ENCODE measurements at places on chromosomes 6 and 20. TPM values are rescaled to one million over a fixed set of nuclear protein-coding genes. Genes with fewer than 3 reads are reported as not detected.

DNA sequence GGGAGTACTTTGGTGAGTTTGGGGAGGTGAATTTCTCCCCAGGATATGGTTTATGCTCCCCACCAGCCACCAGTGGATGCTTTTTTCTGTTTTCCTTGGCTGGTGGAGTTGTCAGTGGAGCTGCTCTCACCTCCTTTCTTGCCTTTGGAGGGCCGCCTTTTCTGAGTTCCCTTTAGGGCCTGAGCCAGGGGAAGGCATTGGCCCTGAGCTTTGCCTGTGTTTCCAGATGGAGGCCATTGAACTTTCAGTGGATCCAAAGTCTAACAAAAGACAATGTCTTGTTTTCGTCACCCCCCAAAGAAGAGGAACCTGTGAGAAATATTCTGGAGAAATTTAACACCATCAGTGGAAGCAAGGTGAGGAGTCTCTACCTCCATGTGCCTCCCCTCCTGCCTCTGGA, 4.4 kb upstream of the TMEM14A start:
- no peak for DNase-seq

GRCh38 chr6:152008779-152009178, 201.3 kb downstream of the ESR1 start:
- no peak for DNase-seq

The OR2H1 gene
- total RNA-seq: not detected

The THEMIS gene
- not detected for total RNA-seq

The NNAT gene
- total RNA-seq: not detected

- DNase-seq: peak; percentile 18
These were observed 368.5 kb upstream of the EPHA7 start for GRCh38 chr6:93787841-93788240.

The NFKBIL1 gene
- total RNA-seq: 46.9 TPM

GRCh38 chr6:110342759-110343158, 15.4 kb downstream of the METTL24 start:
- DNase-seq: peak; percentile 23

The WDR46 gene
- 146 TPM for total RNA-seq

The HEY2 gene
- total RNA-seq: not detected

The CDK5RAP1 gene
- total RNA-seq: 53.4 TPM

The KCNK16 gene
- total RNA-seq: not detected

- DNase-seq: peak; percentile 52
These were observed 372.8 kb downstream of the BTBD9 start for GRCh38 chr6:38266921-38267354.

The PBOV1 gene
- total RNA-seq: not detected

GRCh38 chr6:52221302-52221701, 23.0 kb downstream of the IL17F start:
- DNase-seq: no peak

The MEP1A gene
- total RNA-seq: not detected

GRCh38 chr20:48531505-48531904, 296.3 kb downstream of the PREX1 start:
- no peak for DNase-seq

The FAM209B gene
- not detected for total RNA-seq

- no peak for DNase-seq
These were observed 214.6 kb upstream of the CNR1 start for GRCh38 chr6:88380618-88381288.

DNA sequence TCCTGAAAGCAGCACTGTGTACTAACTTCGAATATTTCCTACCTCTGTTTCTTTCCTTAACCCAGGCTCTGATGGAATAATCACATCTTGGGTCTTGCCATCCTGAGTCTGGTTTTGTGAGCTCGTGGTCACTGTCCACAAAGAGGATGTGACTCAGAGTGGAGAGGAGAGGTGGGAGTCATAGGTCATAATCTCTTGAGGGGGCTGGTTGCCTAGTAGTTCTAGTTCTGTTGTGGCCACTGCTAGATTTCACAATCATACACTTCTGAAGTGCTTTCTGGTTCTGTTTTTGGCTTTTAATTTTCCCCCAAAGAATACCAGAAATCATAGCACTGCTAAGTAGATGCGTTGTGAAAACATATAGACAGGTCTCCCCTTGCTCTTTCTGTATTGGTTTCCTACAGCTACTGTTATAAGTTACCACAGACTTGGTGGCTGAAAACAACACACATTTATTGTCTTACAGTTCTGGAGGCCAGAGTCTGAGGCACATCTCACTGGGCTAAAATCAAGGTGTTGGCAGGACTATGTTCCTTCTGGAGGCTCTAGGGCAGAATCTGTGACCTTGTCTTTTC, 102.8 kb downstream of the NRSN1 start:
- DNase-seq: no peak

The NCOA7 gene
- 13.4 TPM for total RNA-seq

DNA sequence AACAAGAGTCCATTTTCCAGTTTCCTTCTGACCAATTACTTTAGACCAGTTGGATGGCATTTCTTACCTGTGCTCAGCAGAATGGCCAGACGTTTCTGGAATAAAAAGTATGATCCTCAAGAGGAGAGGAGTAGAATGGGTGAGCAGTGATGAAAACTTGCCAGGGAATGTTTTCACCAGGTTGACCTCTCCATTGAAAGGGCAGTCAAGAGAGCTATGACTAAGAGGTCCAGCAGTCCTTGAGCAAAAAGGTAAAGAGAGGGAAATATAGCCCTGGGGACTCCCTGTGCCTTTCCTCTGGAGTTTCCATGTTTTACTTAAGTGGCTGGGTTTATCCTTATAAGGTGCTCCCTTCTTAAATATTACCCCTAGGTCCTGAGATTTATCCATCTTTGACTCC, 210.9 kb downstream of the TBX18 start:
- no peak for DNase-seq

The CEP162 gene
- total RNA-seq: 2.3 TPM

DNA sequence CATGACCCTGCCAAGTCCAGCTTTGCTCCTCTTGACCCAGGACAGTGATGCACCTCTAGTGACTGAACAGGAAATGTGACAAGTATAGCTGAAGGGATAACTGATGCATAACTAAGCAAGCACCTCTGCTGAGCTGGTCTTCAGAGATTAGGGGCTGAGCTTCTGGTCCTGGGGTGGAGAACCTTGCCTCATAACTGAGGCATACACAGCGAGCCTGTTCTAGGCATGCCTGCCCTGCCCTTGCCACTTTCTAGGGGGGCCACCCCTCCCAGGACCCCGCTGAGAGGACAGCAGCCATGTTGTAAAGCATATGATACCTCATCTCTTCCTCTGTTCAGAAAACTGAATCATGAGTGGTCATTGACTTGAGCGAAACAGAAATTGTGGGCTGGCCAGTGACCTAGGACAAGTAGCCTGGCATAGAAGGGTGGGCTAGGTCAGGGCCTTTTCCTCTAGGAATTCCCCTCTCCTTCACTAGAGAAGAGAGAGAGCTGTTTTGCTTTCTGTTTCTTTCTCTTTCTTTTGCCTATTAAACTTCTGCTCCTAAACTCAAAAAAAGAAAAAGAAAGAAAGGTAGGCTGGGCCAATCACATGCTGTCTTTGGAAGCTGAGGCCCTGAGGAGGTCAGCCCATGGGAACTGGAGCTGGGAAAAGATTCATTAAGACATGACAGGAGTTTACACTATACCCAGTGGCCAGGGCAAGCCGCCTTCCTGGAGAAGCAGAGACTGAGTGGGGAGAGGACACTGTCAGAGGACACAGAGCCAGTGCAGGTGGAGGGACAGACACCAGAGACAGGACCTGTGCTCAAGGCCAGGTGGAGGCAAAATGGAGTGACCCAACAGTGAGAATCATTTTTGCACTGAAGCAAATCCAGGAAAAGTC, 23.1 kb downstream of the ALDH5A1 start:
- no peak for DNase-seq

GRCh38 chr6:13281686-13282085, 46.7 kb downstream of the TBC1D7 start:
- no peak for DNase-seq

DNA sequence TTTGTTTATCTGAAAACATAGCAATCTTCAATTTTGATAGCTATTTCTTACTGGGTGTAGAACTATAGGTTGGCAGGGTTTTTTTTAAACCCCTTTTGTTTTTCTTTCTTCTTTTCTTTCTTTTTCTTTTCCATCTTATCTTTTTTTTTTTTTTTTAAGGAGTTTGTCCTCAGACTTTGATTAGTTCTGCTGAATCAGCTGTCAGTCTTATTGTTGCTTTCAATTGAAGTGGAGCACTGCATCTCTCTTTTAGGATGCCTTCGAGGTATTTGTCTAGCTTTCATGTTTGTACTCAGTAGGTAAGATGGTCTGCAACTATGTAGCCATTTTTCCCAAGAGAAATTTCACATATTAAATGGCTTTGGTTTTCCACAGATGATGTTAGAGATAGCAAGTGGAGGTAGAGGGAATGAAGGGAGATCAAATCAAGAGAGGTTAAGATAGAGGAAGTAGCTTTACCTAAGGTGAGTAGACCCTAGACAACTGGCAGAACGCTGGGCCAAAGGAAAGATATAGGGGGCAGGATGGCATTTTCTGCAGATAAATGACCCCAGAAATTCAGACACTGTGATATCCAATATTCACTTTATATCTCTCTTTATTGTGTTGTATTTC, 137.1 kb downstream of the BCAS1 start:
- no peak for DNase-seq

GRCh38 chr6:147279427-147279826, 75.2 kb downstream of the STXBP5 start:
- no peak for DNase-seq

The CPNE1 gene
- total RNA-seq: 274 TPM

The MUC21 gene
- total RNA-seq: not detected

DNA sequence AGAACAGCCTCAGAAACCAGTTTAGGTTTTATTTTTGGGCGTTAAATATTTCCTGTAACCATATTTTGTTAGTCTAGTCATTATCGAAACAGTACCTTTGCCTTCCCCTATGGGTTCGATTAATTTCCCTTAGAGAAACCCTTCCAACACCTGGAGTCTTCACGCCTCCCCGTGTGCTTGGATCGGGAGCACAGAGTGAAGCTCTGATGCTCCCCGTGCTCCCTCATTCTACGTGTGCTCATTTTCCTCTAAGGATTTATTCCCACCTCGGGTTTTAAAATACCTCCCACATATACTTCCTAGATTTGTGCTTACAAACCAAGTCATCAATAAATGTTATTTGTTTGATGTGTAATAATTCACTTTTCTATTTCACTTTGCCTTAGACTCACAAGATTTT, 142.4 kb downstream of the TTLL2 start:
- no peak for DNase-seq

DNA sequence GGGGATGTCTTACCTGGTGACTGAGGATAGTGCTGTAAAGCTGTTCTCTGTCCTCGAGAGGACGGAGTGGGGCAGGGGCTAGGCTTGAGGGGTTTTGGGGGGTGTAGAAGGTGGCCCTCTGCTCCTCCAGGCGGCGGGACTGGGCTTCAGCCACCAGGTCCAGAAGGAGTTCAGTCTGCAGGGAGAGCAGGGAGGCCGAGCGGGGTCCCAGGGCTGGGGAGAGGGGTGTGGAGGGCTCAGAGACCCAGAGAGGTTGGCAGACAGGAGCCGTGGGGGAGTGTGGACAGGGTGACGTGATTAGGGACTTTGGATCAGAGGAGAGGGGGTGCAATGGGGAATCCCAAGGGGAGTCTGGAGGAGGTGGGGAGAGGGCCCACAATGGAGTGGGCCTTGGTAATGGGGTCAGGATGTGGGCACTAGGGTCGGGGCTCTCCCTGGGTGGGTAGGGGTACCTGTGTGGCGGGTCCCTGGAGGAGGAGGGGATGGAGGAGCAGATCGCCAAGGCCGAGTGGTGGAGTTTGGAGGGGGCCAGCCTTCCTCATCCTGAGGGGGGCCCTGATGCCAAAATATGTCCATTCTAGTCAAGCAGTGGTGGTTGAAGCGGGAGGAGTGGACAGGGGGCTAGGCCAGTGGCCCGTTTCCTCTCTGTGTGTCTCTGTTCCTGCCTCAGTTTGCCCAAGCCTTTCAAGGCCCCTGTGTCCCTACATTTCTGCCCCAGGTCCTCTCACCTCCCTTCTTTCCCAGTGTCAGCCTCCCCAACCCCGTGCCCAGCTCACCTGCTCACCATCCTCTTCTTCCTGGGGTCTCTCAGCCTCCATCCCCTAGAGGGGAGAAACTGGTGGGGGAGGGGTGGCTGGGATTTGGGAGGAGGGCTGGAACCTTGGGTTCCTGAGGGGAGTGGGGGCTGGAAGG, 491 bp downstream of the GPSM3 start:
- DNase-seq: no peak

The UNC93A gene
- not detected for total RNA-seq

DNA sequence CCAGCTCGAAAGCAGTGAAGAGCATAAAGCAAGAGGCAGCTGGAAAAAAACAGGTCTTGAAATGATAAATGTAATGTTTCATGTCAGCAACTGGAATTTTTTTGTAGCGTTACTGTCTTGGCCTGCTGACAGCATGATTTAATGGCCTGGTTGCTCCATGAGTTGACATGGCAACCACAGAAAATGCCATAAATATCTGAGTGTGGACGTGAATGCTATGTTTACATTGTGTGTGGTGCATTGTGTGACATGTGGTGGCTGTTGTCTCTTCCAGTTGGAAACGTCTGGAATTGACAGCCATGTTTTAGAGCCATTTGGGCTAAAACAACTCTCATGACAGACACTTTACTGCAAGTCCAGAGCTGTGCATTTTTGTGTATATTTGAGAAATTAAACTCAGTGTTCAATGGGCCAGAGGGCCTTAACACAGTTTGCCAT, 170.0 kb downstream of the FOXA2 start:
- DNase-seq: peak; percentile 56

The LST1 gene
- total RNA-seq: not detected

DNA sequence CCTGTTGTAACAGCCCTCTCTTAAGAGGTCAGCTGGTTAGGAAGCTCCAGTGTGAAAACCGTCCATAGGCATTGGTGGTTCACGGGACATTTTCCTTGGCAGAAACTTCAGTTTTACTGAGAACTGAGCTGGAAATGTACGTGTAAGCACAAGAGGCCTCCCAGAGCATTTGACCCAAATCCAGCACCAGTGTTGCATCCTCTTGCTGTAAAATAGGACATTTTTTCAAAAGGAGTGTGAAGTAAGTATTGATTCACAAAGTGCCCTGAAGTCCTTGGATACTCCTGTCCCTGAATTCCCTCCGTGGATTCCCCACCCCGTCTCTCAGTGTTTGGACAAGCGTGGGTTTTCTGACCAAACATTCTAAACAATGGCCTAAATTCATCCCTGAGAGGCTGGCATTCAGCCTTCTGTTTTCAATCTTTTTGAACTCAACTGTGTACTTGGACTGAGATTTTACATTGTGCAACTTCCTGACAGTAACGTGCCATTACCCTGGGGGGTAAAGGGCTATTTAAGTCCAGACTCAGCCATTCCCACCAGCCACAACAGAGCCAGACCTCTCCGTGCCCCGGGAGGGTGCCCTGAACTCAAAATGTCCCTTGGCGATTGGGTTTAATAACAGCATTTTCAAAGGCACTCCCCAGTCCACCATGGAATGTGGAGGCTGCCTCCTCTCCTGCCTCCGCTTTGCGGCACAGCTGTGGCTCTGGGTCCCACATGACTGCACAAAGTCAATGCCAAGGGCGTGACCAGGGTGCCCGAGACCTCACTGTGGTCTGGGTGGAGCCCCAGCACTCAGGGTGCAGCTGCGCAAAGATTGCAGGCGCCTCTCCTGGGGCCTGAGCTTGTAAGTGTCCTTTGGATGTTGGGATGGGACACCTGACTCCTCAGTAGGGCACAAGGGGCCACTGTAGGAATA, 92.7 kb upstream of the AFDN start:
- DNase-seq: no peak

- DNase-seq: no peak
These were observed 153.0 kb downstream of the PHF3 start for GRCh38 chr6:63788569-63788968.

GRCh38 chr6:41726876-41727275, 8.5 kb downstream of the TFEB start:
- DNase-seq: no peak

- DNase-seq: peak; percentile 11
These were observed 158.0 kb upstream of the TCF21 start for GRCh38 chr6:133730881-133731280.

Measured in PC-3 (cell line).